A549 treated with CpdA at 1 μM for 4 hours (cell line): ENCODE measurements at places on chromosomes 7 and 10. TPM values are rescaled to one million over a fixed set of nuclear protein-coding genes. Genes with fewer than 3 reads are reported as not detected.

The BBS9 gene
- total RNA-seq = 2.8 to 3.8 TPM (median 3.4 TPM) in 5 replicates

The GPRIN2 gene
- total RNA-seq = 20.8 to 34.6 TPM (median 26.3 TPM) in 5 replicates

The MSS51 gene
- 0.40 to 0.58 TPM (median 0.48 TPM) in 5 replicates for total RNA-seq

The PALD1 gene
- total RNA-seq = 5.5 to 7.8 TPM (median 6.9 TPM) in 5 replicates

The RSPH10B gene
- total RNA-seq = 0.08 to 0.33 TPM (median 0.19 TPM) in 4 of 5 replicates, not detected in the other

The CYP2C18 gene
- 0.07 to 0.14 TPM (median 0.11 TPM) in 4 of 5 replicates, not detected in the other for total RNA-seq

The SYNPO2L gene
- total RNA-seq = 0.03 TPM in 1 of 5 replicates, not detected in the others

The RAB19 gene
- not detected in 5 replicates for total RNA-seq

The IKZF1 gene
- 0.01 TPM in 1 of 5 replicates, not detected in the others for total RNA-seq

The RAMP3 gene
- total RNA-seq = not detected in 5 replicates

The CDK14 gene
- 0.12 to 0.54 TPM (median 0.14 TPM) in 5 replicates for total RNA-seq

The EBF3 gene
- 0.11 to 0.21 TPM (median 0.16 TPM) in 5 replicates for total RNA-seq

The FGL2 gene
- not detected in 5 replicates for total RNA-seq

The ZSCAN25 gene
- 8.1 to 10.8 TPM (median 9.7 TPM) in 5 replicates for total RNA-seq

The ACSL5 gene
- 0.08 to 0.21 TPM (median 0.13 TPM) in 5 replicates for total RNA-seq

The PAX4 gene
- total RNA-seq = not detected in 5 replicates

The ASB10 gene
- not detected in 5 replicates for total RNA-seq

The LIPM gene
- not detected in 5 replicates for total RNA-seq

The EPO gene
- 0.03 TPM in 1 of 5 replicates, not detected in the others for total RNA-seq

The ANXA8 gene
- total RNA-seq = 24.8 to 35.3 TPM (median 28.1 TPM) in 5 replicates

The CDC14C gene
- not detected in 5 replicates for total RNA-seq

The ELFN1 gene
- 0.30 to 0.57 TPM (median 0.47 TPM) in 5 replicates for total RNA-seq

The PGAM1 gene
- total RNA-seq = 576 to 660 TPM (median 632 TPM) in 5 replicates

The IL2RA gene
- not detected in 5 replicates for total RNA-seq
